Ovary (tissue), 10 donors: ENCODE measurements at places on chromosomes 6 and 20.
A peak's percentile ranks its signal among the peaks of the same experiment; 100 is the strongest.

- no peak for DNase-seq
Observed at GRCh38 chr6:43683708-43684455, 3.7 kb downstream of the MRPS18A start.

- no peak for DNase-seq
Observed at GRCh38 chr20:7585126-7585679, 355.1 kb downstream of the HAO1 start.

GRCh38 chr6:102820098-102820497 lies 1426.6 kb downstream of the GRIK2 start:
- DNase-seq: no peak

- DNase-seq: peak; percentile 48
Observed at GRCh38 chr6:39754514-39755115, 29.4 kb upstream of the KIF6 start.

GRCh38 chr6:155418017-155418761 lies 37.5 kb downstream of the NOX3 start:
- peak; percentile 21 for DNase-seq

- no peak for DNase-seq
Observed at GRCh38 chr20:50306478-50307423, 116.1 kb downstream of the CEBPB start.

DNA sequence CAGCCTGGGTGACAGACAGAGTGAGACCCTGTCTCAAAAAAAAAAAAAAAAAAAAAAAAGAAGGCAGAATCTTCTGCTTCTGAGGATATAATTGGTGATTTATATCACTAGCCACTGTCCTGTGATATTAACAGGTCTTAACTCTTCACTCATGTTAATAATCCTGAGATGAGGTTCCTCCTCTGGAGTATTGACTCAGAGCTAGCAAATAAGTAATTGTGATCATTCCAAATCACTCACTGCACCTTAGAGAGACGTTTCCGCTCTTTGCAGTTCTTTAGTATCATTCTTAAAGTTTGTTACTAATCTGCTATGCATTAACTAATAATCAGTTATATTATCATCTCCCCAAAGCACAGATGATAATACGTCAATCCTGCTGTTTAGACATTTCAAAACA lies 41.6 kb upstream of the NOX3 start:
- no peak for DNase-seq

DNA sequence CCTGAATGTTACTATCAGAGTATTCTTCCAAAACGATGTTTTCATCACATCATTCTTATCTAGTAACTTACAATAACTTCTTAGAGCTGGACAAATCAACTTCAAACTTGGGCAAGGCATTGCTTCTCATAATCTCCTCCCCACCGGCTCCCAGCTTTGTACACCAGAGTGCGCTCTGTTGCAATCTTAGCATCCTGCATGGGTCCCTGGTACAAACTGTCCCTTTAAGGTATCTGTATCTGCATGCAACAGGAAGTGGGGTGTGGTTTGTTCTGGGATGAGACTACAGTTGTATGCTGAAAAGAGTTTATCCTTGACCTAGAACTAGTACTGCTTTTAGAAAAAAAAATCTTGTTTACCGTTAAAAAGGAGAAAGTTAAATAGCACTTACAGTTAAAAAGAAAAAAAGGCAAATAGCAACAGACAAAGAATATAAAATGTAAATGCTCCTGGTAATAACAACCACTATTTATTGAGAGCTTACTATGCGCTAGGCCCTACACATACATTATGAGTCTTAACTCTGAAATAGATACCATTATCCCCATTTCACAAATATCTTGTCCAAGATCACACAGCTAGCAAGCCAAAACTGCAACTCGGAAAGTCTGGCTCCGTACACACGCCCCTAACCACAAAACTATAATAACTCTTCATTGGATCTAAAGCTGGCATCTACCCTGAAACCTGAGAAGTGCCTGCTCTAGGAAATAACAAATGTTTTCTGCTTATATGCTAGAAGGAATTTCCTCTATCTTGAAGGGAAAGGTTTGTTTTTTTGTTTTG lies 9.8 kb upstream of the HECA start:
- DNase-seq: peak; percentile 32

DNA sequence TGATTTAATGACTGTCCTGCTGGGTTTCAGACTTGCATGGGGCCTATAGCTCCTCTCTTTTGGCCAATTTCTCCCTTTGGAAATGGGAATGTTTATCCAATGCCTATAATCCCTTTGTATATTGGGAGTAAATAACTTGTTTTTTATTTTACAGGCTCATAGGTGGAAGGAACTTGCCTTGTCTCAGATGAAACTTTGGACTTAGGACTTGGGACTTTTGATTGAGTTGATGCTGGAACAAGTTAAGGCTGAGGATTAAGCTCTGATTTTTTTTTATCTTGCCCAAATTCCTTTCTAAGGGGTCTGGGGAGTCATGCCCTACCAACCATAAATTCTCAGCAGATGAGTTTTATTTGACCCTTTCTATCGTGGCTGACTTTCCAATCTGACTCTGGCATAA lies 23.5 kb downstream of the WDR27 start:
- DNase-seq: no peak

DNA sequence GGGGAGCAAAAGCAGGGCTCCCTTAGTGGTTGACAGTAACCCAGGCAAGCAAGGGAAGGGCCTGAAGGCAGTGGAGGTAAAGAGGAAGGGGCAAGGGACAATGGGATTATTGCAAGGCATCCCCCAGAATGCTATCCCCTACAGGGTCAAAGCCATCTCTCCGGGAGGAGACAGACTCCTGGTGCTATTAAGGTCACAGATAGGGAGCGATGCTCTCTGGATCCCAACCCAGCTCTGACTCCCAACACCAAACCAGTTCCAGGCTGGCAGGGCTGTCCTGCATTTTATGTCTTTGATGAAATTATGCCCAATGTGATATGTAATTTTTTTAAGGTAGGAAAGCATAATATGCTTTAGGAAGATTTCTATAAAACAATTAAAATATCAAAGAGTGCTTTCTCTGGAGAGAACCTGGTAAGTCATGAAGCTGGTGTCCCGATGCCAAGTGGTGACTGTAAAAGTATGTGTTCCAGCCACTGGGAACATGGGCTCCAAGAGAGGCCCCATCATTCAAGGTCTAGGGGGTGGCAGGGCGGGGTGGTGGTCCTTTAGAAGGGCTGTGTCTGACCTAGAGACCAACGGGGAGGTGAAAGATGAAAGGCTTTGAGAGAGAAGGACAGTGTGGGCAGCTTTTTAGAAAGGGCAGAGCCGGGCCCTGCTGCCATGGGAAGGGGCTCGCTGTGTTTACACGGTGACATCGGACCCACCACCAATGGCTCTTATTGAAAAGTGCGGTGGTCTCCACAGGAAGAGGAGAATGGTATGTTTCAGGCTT lies 276.5 kb downstream of the CDC5L start:
- DNase-seq: no peak

DNA sequence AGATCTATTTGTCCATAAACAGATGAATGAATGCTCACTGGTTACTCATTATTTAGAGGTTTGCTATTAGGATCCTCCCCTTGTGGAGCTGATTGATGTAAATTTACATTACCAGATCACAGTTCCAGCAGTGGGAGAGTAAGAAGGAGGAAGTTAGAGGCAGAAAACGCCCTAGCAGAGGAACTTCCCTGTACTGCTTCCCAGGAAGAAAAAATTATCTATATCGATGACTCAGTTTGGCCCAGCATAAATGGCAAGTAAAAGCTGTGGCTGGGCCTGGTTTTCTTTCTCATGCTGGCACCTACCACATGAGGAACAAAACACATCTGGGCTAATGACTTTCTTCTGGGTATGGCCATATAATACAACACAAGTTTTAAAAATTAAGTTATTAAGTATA lies 35.7 kb downstream of the DNAAF9 start:
- DNase-seq: no peak

DNA sequence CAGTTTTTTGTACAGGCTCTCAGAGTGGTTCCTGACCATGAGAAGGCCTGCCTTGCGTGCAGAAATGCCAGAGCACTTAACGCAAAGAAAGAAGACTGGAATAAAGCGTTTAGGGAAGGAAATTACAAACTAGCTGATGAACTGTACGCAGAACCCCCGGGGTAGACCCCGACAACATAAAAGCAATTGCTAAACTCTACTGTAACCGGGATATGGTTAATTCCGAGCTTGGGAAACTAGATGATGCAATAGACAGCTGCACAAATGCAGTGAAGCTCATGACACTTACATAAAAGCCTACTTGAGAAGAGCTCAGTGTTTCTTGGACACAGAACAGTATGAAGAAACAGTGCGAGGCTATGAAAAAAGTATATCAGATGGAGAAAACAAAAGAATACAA lies 35.7 kb downstream of the CITED2 start:
- DNase-seq: no peak

DNA sequence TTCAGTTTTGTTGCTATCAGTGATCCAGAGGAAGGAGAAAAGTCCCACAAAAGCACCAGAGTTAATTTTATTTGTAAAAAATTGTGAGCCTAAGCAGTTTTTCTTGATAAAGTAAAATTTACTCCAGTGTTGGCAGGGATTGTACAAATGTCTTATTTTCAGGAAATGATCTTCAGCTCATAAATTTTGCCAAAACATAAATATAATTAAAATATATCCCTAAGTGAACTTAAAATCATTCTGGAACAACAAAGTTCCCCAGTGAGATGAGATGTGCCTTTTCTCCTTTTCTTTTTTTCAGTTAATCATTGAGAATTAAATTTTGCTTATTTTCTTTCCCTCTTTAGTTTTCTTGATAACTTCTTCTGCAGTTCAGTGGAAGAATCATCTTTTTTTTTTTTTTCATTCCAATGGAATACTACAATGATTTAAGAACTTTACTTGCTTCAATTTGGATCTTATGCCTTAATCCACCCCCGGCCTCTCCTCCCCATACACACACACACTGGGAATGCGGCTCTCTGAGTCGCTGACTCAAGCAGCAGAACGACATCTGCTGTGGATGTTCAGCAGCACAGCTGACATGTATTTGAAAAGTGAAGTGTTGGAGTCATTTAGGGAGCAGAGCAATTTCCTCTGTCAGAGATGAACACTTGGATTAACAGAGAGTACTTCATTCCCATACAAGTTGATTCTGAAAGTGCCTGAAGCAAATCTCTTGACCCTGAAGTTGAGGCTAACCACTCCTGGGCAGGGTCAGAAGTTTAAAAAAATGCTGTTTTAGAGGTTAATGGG lies 27.7 kb upstream of the LAMA4 start:
- peak; percentile 48 for DNase-seq

DNA sequence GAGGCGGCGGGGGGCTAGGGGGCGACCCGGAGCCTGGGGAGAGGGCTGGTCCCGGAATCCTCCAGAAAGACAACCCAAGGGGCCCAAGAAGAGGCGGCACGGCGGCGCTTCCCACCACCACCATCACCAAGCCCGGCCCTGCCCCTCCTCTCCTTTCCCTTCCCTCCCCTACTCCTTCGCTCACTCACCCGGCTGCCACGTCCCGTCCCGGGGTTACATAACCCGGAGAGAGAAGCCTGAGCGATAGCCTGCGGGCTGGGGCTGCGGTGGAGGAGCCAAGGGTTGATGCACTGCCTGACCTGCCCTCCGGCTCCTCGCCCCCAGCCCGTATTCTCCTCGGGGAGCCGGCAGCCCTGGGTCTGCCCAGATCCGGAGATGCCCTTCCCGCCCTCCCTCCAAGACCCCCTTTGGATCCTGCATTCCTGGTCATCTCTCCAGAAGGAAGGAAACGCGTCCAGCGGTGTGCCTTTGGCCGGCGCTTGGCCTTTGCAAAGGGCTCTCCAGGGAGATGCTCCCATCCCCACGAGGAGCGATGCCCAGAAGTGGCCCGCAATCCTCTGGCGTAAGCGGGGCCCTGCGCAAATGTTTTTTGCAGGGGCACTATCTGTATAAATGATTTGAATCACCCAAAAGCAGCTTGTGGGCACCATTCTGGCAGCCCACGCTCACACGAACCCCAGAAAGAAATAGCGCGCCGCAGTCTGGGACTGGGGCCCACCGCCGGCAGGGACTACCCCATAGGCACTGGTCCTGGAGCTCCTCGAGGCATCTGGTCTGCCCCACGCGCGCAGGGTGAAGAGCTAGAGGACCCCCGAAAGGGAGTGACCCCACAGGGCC lies 4.6 kb upstream of the CPXM1 start:
- no peak for DNase-seq

- no peak for DNase-seq
Observed at GRCh38 chr20:59809630-59810448, 123.6 kb downstream of the SYCP2 start.

DNA sequence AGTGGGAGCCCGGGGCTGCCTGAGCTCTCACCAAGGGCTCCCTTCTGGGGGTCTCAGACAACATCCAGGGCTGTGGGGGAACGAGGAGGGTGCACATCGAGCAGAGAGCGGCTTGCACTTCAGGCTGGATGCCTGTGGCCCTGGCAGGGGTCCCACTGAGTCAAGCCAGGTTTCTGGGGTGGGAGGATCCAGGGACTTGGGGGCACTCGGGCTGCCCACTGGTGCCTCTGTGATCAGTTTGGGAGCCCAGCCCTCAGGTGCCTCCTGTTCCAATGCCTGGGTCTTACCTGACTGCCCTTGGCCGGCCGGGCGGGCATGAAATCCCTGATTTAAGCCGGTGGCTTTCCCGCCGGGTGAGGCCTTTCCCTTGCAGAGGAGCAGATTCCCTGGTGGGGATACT lies 470 bp downstream of the COL20A1 start:
- DNase-seq: no peak

- no peak for DNase-seq
Observed at GRCh38 chr6:18334251-18334650, 52.9 kb upstream of the RNF144B start.

GRCh38 chr6:35178932-35179832 lies 34.6 kb upstream of the SCUBE3 start:
- no peak for DNase-seq

DNA sequence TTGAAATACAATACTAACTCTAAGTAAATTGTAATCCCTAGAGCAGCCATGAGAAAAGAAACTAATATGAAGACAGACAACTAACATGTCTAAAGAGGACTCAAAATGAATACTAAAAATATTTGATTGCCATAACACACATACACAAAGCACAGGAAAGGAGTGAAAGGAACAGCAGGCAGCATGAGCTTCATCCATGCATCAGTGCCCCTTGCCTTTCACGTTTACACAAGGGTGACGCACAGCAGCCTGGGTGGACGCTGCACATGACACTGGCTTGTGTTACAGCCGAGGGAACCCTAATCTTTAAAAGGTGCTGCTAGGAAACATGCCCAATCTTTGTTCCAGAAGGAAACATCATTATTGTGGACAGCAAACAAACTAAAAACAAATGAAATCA lies 123.5 kb downstream of the MAN1A1 start:
- DNase-seq: no peak

DNA sequence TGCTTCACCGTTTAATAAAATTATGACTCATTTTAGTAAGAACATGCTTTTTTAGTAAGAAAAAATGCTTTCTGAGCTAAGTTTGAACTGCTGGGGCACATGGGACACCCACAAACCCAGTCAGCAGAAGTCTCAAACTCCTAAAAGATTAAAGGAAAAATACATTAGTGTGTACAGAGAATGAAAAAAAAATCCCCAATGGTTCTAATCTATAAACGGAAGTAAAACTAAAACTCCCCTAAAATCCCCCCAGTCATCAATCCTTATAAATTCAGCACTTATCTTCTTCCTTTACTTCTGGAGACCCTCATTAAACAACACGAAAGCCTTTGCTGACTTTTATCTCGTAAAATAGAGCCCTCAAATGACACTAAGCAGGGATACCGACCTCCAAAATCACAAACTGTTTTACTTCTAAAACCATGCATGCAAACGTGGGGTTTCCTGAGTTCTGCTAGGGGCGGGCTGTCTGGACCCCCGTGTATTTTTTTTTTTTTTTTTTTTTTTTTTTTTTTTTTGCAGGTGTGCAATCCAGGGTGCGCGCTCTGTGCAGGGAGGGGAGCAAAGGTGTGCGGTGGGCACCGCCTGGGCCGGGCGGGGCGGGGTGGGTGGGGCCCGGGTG lies 1.1 kb upstream of the MYB start:
- no peak for DNase-seq
